ENCODE measurements at places on chromosomes 12 and 14.

GRCh38 chr14:58994130-58994529 lies 194.3 kb upstream of the DAAM1 start:
- no peak for DNase-seq

DNA sequence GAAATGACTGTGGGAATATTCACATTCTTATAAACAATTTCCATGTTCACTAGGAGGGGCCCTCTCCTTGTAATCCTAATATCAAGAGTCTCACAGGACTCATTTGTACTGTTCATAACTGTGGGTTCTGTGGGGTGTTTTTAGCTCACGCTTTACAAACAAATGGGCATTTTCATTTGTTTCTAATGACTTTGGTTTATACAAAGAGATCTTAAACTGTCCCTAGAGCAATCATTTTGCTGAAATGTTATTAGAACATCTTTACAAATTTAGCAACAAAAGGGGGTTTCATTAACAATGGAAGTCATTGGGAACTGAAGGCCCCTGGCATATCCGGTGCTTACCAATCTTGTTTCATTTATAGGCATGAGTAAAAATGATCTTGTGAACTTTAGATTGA lies 370.5 kb downstream of the TRHDE start:
- no peak for DNase-seq

DNA sequence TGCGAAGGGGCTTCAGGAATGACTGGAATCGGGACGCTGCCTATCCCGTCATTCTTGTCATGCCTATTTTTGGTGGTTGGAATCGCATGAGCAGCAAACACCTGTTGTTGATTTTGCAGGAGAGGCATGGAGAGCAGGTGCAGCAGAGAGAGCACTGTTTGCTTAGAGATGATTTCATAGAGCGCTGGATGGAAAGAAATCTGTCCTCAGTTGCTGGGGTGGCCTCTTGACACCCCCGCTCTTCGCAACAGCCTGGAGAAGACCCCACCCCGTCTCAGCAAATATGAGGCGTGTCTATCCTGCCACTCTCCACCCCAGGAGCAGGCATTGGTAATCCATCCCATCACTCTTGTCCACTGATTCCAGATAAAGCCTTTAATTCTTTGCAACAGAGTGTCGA lies 19.3 kb upstream of the NCOR2 start:
- DNase-seq, result no peak

DNA sequence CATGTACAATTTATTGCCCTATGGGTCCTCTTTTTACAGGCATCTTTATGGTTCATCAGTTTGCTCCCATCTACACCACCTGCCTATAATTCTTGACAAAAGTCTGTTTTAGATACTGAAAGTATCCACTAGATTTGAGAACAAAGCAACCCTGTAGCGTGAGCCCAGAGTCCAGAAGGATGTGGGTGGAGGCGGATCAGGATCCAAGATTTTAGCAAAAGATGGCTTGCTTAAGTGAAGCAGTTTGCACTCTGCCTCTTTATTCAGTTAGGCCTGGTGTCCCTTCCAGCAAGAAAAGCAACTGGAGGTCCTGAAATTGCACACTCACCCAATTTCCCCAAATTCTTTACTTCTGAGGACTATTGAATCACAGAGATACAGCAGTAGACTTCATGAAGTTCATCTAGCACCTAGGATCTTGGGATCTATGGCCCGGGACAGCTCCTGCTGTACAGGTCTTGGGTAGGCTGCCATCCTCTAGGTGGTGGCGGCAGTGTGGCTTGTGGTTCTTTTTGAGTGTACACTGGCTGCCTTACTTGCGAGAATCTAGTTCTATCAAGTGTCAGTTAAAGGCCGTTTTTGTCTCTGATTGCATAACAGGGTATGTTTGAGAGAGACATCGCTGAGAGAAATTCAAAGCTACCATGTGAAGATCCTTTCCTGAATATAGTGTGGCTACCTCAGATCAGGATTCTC lies 873.2 kb downstream of the NRXN3 start:
- no peak for DNase-seq

Data from astrocyte of the hippocampus (primary cell).